ENCODE measurements at places on chromosomes 4 and X. TPM values are rescaled to one million over a fixed set of nuclear protein-coding genes. Genes with fewer than 3 reads are reported as not detected.

Gene EMCN
- not detected for total RNA-seq

DNA sequence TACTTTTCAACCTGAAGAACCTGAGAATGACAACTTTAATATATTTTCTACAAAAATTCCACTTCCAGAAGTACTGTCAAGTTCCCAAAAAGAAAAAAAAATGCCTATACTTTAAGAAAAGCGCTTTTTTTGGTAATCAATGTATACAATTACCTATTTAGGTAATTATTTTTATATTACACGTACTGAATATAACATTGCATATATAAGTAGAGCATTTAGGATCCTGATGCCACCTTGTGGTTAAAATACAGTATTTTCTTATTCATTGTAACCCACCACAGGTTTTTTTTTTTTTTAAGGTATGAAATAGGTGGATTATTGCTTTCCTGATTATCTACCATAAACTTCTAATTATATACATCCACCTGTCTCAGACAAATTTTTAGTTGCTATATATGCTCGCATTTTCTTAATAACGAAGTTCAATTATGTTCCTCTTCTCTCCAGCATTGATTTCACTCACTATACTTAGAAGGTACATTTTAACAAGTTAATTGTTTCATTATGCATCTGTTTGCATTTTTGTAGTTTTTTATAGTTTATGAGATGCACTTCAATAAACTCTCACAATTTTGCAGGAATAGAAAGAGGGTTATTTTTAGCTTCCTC is 5.2 kb downstream of the MAP9 start:
- DNase-seq = no peak

Gene RPA4
- total RNA-seq = 0.50 TPM

- no peak for DNase-seq
Measured at GRCh38 chr4:57195622-57196021, 85.4 kb upstream of the IGFBP7 start.

Gene TMPRSS11B
- total RNA-seq = not detected

DNA sequence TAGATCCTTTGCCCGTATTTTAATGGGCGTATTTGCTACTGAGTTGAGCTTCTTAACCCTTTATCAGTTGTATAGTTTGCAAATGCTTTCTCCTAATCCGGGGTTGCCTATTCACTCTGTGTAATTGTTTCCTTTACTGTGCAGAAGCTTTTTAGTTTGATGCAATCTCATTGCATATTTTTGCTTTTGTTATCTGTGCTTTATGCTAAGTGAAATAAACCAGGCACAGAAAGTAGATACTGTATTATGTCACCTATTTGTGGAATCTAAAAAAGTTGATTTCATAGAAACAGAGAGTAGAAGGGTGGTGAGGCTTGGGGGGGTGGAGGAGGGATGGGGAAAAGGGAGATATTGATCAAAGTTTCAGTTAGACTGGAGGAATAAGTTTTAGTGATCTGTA is 17.7 kb downstream of the OGT start:
- no peak for DNase-seq

DNA sequence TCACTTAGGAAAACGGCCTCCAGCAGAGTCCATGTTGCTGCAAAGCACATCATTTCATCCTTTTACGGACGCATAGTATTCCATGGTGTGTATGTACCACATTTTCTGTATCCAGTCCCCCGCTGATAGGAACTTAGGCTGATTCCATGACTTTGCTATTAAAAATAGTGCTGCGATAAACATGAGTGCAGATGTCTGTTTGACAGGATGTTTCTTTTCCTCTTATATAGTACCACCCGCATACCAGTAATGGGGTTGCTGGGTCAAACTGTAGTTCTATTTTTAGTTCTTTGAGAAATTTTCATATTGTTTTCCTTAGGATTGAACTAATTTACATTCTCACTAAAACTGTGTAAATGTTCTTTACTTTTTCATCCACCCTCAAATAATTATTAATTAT is 50.5 kb downstream of the VEGFC start:
- DNase-seq = no peak

DNA sequence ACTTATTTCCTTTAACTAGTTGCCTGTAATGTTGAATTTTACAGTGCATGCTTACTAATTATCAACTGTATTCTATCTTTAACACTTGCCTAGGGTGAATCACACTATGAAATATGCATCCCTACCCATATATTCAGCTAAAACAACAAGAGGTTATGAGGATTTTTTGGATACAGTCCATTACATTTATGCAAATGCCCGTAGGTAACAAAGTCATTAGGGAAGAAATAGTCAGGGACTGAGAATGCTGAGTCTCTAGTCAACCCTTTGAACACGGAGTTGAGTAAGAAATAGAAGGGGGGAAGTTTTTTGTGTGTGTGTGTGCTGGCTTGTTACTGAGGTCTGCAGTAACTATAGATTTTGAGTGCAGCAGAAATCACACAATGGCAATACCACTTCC is 26.1 kb upstream of the CBLL2 start:
- no peak for DNase-seq

- no peak for DNase-seq
Measured at GRCh38 chr4:6506616-6507140, 34.3 kb upstream of the PPP2R2C start.

Measured in activated CD4-positive, alpha-beta memory T cell treated with anti-CD3 and anti-CD28 coated beads, Interleukin-2, amount 10 ng/mL, durations not matched to agents 7 days and 5 days (primary cell).